NCI-H1930 (cell line): ENCODE measurements at places on chromosomes 5 and 9.

- no peak for DNase-seq
Measured at GRCh38 chr5:60352992-60353599, 346.9 kb downstream of the DEPDC1B start.

DNA sequence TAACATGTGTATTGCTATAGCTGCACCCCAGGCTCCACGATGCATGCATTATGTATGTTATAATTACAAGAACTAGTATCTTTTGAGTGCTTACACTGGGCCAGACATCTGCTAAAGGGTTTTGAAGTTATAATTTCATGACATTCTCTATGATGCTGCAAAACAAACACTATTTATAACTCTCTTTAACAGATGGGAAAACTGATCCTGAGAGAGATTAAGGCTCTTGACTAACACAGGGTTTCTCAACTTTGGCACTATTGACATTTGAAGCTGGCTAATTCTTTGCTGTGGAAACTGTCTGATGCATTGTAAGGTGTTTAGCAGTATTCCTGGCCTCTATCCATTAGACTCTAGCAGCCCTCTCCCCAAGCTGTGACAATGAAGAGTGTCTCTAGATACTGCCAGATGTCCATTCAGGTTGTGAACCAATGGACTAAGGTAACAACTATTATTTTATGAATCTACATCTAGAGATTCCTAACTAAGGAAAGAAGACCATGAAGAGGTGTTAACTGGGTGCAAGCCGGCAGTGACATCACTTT lies 258.6 kb downstream of the ASTN2 start:
- no peak for DNase-seq

- DNase-seq: no peak
Measured at GRCh38 chr9:83633255-83633654, 10.3 kb downstream of the IDNK start.

DNA sequence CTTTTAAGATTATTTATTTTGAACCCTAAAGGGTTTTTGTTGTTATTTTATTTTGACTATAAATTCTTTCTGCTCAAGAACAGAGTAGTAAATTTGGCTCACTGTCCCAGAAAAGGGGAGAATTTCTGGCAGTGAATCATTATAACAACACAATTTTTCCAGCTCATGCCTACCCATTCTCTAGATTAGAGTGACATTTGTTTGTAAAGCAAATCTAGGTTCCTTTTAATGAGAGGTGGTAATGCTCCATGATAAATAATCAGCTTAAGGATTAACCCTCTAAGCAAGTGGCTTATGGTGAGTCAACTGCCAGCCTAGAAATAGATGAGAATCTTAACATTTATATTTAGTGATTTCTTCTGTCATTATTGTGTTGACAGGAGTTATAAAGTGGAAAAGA lies 409.2 kb downstream of the NFIB start:
- no peak for DNase-seq

DNA sequence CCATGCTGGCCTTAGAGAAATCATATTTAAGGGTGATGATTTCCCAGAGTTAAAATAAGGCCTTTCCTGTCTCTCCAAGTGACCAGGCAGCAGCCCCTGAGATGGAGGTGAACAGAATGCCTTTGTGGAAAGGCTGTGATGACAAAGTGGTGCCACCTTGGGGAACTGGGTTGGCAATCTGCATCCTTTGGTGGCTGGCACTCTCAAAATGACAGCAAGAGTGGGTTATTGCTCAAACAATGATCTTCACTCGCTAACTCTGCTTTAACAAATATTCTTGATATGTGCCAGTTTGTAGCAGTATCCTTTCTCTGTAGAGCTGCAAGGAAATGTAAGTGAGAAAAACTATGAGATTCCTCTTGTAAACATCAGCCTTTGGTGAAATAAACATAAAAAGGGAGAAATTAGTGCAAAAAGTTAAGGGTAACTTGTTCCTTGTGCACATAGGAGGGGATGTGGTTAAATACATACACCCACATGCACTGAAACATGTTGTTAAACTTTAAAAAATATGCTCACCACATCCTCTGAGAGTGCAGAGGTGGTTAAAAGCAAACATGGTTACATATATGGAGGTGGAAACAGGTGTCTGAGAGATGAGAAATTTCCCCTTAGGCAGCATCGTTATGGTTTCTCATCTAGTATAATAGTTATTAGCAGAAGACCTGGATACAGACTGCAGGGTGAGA lies 373.4 kb upstream of the CTNND2 start:
- no peak for DNase-seq

GRCh38 chr9:16496908-16497307 lies 373.6 kb downstream of the BNC2 start:
- no peak for DNase-seq

DNA sequence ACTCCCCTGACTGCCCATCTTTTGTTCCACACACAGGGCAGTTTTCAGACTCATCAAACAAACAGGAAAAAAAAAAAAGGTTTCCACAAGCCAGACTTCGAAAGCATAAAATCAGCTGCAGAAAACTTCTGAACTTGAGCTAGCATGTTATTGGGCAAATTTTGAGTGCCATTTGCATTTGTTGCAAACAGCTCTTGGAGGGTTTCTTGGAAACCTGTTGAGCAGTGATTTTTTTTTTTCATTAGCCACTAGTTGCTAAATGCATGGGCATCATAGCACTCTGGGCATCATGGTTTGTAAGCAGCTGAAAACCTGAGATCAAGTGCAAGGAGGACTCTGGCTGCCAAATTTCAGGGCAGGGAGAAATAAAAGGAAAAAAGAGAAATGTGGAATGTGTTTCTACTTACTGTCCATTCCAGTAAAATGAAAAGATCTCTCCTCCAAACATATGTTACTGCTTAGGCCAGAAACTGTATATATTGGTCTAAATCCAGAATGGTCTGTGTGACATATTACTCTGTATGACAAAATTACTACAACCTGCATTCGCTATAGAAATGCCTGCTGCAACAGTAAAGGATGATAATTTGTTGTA lies 85.2 kb upstream of the SMIM23 start:
- no peak for DNase-seq

DNA sequence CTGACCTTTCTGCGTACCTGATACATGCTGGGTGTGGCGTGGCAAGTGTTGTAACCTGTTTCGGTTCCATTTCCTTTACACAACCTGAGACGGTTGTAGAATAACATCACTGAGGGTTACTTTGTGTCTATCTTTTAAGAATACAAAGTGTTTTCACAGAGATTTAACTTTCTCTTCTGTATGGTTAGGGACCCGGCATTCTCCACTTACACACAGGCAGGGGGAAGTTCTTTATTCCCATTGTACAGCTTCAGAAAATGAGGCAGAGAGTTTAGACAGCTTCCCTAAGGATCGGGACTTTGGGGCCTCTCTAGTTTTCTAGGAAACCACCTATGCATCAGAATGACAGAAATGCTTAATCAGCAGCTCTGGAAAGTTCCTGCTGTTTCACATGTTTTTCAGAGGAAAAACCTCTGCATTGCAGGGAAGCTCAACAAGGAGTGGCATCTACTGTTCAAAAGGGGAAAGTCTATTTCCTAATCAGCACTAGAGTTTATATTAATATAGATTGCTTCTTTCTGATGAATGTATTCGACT lies 41.3 kb downstream of the CAST start:
- DNase-seq: no peak

DNA sequence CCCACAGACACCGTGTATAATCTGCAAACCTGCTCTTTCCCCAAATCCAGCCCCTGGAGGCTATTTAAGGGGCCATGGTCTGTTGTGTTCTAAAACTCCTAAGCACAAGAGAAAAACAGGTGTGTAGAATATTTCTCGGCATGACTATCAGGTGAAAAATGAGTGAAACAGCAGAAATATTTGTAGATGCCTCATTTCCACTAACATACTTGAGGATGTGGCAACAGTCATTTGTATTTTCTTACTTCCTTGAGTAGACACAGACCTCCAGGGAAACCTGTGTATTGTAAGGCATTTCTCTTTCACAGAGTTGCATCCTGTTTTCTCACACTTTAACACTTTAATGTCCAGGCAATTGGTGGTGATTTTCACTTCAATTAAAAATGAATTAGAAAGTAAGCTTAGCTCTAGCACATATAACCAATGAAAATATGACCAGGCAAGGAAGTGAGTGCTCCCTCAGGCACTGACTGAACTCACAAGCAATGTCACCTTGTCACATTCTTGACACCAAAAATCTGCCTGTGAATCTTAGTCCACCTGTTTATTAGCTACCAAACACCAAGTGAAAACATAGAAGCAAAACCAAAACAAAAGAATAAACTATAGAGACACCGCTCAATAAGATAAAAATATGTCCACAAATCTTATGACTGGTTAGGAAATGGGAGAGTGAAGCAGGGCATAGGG lies 64.4 kb downstream of the DIRAS2 start:
- DNase-seq: no peak

- no peak for DNase-seq
Measured at GRCh38 chr5:39652036-39652435, 227.3 kb upstream of the DAB2 start.

DNA sequence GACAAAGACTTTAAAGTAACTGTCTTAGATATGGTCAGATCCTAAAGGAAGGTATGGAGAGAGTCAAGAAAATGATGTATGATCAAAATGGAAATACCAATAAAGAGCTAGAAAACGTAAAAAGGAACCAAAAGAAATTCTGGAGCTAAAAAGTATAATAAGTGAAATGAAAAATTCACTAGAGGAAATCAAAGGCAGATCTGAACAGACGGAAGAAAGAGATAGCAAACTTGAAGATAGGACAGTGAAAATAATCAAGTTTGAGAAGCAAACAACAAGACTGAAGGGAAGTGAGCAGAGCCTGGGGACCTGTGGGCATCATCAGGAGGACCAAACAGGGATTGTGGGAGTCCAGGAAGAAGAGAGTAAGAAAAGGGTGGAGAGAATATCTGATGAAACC lies 115.4 kb downstream of the EHMT1 start:
- no peak for DNase-seq

GRCh38 chr9:105877721-105878120 lies 183.4 kb downstream of the TMEM38B start:
- no peak for DNase-seq

DNA sequence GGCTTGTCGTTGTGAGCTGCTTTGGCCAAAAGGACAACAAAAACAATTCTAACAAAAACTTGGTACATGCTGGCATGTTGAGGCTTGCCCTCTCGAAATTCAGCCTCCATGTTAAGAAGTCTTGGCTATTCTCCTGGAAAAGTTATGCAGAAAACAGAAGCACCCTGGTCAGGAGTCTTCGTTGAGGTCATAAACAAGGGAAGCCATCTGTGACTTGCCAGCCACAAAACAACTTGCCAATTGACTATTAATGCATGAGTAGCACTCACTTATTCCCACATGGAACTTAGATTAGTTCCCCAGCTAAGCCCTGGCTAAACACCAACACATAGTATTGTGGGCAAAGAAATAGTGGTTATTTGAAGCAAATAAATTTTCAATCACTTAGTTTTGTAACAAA lies 521.0 kb upstream of the CHD1 start:
- no peak for DNase-seq

DNA sequence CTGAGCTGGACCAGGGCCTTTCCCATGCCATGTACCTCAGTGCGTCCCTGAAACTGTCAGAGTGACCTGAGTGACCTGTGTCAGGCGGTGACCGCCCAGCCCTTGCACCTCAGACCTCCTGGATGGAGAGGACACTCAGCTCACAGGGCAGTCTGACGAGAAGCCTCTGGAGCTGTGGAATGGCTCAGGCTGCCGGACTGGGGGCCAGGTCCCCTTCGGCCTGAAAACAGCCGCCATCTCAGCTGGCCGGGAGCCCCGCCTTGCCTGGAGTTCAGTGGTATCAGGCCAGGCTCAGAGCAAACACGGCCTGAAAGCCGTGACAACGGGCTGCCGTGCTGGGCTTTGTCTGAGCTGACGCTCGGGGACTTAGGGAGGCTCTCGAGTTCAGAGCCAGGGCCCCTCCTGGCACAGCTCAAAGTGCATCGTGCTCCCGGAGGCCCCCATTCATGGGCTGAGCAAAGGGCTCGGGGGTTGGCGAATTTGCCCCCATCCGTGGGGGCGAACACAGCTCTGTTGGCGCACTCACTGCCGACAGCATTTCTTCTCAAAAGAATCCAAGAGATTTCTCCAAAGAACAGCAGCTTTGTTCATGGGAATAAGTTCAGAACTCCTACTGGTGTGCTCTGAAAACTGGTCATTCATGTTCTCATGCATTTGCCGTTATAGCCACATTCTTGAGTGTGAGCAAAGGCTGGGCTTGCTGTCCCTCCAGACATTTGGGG lies 8.4 kb upstream of the SLC9A3 start:
- no peak for DNase-seq

DNA sequence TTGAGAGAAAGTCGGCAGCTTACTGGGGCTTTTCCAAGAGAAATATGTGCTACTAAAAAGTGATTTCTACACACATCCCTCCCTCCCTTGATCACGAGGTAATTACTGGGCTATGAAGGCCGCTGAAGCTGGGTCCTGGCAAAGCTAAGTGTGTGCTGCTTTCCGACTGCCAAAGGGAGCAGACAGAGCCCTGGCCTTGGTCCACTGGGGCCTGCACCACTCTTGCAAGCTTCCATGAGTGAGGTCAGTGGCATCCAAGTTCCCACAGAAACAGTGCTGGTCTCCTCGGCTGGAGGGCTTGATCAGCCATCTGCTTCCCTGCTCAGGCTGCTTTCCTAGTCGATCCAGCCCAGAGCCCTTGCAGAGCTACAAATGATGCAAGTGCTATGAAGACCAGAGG lies 154.8 kb upstream of the LHFPL2 start:
- no peak for DNase-seq

- DNase-seq: no peak
Measured at GRCh38 chr5:129960831-129961230, 56.6 kb downstream of the CHSY3 start.

GRCh38 chr5:102624405-102624804 lies 125.6 kb upstream of the SLCO6A1 start:
- DNase-seq: no peak

DNA sequence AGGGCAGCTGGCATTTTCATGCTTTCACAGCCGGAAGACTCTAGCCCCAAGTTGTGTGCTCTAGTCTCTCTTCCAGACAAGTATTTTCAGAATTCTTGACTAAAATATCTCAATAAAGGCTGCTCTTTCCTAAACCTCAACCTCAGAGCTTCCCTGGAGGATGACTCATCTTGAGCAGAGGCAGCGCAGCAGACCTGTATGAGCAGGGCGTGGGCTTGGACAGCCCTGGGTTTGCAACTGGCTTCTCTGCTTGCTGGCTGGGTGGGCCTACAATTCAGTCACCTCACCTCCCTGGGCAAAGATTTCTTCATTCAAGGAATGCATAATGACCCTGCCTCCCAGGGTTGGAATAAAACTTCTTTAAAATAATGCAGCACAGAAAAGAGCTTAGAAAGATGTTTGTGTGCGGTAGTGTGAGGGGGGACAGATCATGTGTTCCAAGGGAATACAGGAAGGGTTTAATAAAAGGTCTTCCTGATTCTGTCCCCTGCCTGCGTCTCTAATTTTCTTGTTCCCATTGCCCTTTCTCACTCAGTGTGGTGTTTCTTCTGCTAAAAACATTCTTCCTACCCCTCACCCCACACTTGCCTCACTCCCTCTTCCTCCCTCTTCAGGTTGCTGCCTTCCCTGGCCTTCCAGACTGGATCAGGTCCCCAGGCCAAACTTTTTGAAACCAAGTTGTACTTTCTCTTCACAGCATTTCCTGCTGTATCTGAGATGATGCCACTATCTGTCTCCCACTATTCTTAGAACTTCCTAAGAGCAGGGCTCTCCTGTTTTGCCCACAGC lies 39.4 kb upstream of the MAP1B start:
- no peak for DNase-seq
